CD4-positive, alpha-beta T cell treated with Interleukin-6 at 100 ng/mL for 8 hours (primary cell): ENCODE measurements at places on chromosomes 7 and 10.

DNA sequence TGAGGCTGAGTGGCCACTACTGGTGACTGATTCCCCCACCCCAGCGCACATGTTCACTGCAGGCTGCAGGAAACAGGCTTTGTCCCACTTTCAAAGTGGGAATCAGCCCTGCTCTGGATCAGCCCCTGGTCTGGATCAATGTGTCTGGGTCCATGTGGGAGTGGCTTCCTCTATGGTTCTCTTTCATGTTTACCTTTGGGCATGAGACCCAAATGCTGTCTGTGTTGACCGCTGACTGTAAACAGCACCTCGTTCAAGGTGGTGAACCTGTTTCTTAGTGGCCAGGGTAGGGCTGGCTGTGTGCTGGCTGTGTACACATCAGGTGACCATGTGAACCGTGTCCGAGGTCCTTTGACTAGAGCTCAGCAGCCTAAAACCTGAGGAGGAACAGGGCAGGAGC, 121.8 kb downstream of the CAMK1D start:
- DNase-seq: no peak

GRCh38 chr10:44818041-44818649, 93.0 kb upstream of the TMEM72 start:
- no peak for DNase-seq

- DNase-seq: peak; percentile 49
Observed at GRCh38 chr10:70162892-70163201, 7.5 kb downstream of the SAR1A start.

DNA sequence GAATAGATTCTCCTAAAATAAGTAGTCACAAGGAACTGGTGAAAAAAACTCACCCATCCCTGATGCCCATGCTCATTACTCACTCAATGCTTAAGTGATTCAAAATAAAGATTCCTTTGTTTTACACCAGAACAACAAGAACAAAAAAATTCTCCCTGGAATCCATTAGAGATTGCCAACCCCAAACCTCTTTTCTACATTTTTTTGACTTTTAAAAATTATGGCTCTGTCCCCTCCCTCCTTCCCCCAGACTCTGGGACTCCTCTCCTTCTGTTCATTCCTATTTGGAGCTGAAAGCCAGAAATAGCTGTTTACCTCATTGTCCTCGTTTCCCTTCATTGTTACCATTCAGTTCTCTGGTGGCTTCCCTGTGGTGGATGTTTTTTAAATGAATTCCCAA, 63.2 kb upstream of the FHIP2A start:
- no peak for DNase-seq

DNA sequence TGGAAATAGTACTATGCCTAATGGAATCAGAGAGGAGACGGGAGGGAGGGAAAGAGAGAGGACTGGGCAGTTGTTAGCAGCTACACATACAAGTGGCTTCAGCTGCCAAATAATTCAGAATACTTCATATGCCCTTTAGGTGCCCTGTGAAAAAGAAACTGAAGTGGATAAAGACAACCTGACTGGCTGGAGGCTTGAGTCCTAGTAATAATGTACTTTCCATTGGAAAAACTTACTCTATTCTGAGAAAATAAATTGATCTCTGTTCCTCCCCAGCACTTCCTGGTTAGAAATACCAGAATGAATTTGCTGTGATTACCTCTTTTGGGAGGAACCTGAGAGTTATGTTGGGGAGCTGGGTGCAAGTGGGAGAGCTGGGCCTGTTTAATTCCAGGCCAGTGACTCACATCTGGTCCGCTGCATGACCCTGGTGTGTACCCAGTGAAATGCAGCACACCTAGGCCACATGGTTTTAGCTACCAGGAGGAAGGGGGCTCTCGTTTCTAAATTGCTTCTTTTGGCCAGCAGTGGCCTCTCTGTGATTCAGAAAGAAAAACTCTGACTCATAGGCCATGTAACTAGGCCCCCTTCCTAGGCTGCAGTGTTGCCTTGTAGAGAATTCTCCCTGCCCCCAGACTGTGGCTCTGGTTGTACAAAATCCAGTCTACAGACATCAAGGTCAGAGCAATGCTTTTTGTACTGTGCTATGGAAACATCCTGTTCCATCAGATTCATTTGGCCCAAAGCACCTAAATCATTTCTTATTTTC, 6.5 kb downstream of the AGFG2 start:
- DNase-seq: peak; percentile 42

DNA sequence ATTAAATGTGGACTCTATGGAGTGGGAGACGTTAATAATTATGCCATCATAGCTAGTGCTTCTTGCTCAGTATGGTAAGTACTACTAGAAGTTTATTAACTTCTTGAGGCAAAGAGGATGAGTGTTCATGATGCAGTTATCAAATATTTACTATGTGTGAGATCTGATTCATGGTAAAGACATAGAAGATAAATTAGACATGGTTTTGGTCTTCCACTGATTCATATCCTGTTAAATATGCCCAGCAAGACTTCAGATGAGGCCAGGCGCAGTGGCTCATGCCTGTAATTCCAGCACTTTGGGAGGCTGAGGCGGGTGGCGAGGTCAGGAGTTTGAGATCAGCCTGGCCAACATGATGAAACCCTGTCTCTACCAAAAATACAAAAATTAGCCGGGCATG, 547.1 kb upstream of the ANKRD30A start:
- no peak for DNase-seq

DNA sequence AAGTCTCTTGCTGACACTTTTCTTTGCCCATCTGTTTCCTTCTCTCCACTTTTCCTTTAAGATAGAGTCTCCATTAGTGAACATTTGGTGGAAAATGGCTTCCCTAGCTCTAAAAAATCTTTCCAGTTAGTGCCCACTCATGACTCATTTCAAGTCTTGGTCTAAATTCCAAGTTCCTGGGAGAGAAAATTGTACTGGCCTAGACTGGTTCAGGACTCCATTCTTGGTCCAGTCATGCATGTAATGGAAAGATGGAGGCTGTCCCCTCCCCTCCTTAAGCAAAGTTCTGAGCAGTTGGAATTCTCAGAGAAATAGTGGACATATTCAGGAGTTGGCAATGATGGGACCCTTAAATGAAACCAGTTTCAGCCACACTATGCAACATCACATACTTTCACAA, 3.8 kb upstream of the ALDH18A1 start:
- no peak for DNase-seq

DNA sequence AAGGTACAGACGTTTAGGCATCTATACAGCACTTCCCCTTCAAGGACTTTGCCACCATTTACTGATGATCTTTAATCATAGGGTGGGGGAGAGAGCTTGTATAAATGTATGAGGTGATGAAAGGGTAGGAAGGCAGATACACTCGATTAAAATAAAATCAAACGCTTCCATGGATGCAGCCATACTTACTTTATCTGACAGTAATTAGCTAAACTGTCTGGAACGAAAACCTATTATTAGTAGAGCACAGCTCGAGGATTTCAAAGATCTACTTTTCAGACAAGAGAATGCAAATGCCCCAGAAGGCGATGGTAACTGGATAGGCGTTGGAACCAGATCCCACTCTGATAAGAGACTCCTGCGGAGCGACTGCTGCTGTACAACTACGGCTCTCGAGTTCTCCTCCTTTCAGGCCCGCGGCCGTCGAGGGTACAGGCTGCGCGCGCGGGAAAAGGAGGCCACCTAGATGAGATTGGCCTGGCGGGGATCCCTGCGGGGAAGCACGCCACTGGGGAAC, 3.1 kb upstream of the NKX2-3 start:
- DNase-seq: no peak

GRCh38 chr7:128755075-128755818, 16.1 kb downstream of the CALU start:
- no peak for DNase-seq

DNA sequence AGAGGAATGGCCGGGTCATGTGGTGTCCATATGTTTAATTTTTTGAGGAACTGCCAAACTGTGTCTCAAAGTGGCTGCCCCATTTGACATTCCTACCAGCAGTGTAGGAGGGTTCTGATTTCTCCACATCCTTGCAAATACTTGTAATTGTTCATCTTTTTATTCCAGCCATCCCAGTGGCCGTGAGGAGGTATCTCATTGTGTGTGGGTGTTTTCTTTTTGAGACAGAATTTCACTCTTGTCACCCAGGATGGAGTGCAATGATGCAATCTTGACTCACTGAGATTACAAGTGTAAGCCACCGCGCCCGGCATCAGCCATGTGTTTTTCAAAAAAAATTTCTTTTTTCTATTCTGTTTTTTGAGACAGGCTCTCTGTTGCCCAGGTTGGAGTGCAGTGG, 38.7 kb upstream of the DLG5 start:
- no peak for DNase-seq

- DNase-seq: no peak
Observed at GRCh38 chr10:8304861-8305260, 250.4 kb downstream of the GATA3 start.

- no peak for DNase-seq
Observed at GRCh38 chr7:70143075-70144044, 545.1 kb downstream of the AUTS2 start.

DNA sequence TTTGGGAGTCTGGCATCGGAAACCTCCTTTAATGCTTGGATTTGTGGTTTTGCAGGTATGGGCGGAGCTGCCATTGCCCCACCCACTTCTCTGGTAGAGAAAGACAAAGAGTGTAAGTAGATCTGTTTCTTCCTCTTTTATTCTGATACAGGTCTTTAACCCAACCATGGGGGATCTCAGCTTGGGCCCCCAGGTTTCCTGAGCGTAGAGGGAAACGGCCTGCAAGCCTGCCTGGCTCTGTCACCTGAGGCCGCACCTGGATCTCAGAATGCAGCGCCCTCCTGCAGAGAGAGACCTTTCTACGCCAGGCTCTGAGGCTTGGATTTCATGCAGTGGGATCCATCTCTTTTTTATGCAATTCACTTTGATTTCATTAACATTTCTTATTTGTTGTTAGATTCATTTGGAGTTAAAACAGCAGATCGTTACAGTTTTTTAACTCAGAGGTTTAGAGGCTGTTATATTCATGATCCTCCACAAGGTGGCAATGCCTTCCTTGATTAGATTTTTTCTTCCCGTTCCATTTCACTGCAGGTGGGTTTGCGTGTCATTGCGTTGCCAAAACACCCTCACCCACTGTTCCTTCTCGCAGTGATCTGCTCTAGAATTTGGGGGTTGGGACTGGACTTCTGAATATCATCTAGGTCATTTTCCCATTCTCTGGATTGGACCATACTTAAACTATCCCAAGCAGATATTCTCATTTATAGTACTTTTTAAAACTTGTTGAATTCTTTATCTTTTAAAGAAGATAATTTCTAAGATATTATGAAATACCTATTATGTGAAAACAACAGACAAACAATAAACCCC, 20.0 kb downstream of the RBM17 start:
- peak; percentile 57 for DNase-seq

GRCh38 chr7:1839701-1840100, 169.6 kb downstream of the ELFN1 start:
- no peak for DNase-seq

- no peak for DNase-seq
Observed at GRCh38 chr10:3414667-3415023, 242.1 kb upstream of the PITRM1 start.

DNA sequence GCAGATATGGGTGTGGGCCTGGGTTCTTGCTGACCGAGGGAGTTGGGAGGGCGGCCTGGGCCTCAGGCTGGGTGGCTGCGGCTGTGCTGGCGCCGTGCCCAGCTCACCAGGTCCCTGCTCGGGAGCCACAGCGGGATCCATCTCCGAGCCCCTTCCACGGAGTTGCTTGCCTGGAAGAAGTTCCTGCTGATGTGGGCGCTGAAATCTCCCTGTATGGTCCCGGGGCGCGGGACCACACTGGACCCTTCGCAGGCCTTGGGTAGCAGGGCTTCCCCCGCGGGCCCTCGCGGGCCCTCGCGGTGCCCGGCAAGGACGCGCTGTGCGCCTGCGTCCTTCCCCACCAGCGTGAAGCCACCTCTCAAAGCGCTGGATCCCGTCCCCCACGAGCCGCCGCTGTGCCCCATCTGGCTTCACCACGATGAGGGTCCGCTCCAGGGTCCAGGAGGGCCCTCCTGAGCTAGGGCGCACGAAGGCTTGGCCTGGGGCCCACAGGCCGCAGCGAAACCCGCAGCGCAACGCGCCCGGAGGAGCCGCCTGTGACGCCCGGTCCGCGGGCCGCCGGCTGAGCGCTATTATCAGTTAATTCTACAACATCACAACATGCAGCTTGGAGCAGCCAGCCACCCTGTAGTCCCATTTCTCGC, 31.5 kb downstream of the RAB19 start:
- no peak for DNase-seq

- DNase-seq: no peak
Observed at GRCh38 chr10:49321021-49321420, 22.1 kb downstream of the C10orf71 start.

GRCh38 chr10:99431190-99431760, 851 bp upstream of the GOT1 start:
- peak; percentile 10 for DNase-seq

DNA sequence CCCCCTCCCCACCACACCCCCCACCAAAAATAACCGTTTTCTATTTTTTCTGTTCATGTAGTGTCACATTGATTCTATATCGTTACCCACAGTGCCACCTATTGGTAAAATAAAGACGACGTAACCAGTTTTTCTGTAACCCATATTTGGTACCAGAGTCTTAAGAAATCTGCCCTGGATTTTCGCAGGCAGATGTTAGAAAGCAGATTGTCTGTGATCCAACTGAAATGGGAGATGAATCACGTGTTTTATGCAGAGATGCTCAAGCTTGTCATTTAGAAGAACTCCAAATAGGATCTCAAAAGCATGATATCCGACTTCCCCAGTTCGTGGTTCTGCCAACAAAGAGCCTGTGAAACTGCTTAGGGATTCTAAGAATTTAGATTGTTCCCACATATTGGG, 261.1 kb upstream of the CSTF2T start:
- peak; percentile 2 for DNase-seq

- DNase-seq: no peak
Observed at GRCh38 chr10:34205452-34205851, 609.6 kb downstream of the PARD3 start.

GRCh38 chr7:147670759-147671158, 919.8 kb upstream of the C7orf33 start:
- DNase-seq: no peak

DNA sequence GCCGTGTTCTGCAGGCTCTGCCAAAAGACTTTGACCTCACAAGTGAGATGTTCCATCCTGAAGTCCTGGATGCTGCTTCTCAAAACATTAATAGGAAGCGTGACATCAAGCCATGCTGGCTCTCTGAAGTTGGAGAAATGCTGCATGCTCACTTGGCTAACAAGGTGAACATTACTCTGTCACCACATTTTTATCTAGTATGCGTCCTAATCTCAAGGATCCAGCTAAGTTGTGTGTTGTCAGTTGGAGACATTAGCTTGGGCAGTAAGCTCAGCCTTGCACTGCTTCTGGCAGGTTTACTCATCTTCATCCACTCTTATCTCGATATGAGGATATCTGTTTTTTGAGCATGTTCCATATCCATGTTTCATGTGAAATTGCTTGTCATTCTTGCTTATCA, 165.2 kb downstream of the SDK1 start:
- no peak for DNase-seq

GRCh38 chr10:71004176-71005075, 116.1 kb upstream of the PCBD1 start:
- no peak for DNase-seq

GRCh38 chr7:106978425-106979420, 65.8 kb upstream of the PRKAR2B start:
- DNase-seq: no peak
